ENCODE measurements at places on chromosomes 16 and 17.

GRCh38 chr17:51842763-51843162 lies 315.8 kb downstream of the CA10 start:
- no peak for DNase-seq

DNA sequence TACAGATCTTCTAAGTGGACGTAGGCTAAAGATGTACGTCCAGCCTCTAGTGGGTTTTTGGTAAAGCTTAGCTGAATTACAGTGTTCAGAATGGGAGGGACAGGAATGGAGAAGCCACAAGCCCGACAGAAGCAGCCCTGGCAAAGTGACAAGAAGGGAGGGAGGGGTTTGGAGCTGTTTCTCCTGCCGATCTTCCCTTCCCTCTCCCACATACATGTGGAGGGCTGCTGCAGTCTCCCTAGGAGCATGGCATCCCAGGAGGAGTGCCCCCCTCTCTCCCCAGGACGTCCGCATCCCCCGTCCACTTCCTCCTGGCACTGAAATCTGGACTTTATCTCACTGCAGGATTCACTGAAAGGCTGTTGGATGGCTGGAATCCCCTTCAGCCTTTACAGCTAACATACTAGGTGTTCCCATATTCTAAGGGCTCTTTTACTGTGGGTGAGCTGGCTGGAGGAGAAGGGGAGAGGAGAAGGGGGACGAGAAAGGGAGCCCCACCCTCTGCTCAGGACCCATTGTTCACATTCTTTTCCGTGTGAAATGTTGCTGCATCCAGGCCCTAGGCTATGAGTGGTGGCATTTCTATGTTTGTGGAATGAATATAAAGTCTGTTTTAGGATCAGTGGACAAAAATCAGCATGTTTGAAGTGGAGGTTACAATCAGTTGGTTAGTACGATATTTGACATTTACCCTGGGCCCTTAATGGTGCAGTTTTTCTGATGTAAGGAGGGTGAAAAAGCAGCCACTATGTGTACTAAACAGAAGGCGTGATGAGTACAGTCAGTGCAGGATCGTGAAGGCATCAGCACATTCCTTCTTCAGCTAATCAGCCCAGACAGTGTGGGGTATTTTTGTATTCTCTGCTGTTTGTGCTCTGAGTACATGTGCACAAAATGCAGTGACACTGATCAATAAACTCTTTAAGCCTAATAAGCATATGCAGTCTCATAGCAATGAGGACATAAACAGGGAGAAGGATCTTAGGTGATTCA lies 94.6 kb downstream of the SPECC1 start:
- DNase-seq: no peak

- peak; percentile 85 for DNase-seq
These were observed 239.9 kb downstream of the PRKCA start for GRCh38 chr17:66542129-66542966.

DNA sequence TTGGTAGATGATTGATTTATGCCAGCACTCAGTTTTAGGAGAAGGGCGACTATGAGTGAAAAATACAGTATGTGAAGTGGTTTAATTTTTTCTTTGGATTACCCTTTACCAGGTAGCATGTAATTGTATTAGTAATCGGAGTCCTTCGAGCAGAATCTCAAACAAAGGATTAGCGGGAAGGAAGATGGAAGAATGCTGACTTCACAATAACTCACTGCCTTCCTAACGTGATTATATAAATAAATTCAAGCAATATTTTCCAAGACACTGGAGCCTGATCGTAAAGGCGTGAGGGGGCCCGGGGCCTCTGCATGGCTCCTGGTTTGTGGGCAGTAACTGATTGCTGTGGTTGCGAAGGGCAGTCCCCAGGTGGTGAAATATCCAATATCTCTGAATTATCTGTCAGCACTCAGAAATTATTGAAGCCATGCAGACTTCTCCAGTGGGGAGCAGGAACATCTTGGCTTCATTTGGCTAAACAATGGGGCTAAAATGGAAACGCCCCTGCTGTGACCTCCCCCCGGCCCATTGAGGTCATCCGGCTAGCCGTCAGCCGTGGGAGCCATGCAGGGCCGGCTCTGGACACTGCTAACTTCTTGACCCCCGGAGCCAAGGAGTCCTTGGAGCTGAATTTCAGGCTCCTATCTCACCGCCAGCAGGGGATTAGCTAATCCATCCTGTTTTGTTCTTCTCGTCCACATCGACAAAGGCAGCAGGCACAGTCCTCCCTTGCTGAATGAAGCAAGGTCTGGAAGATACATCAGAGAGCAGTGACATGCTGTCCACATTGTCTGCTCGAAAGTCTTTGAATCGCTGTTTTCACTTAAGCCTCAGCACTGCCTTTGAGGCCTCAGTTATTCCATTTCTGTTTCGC lies 295.9 kb upstream of the N4BP1 start:
- DNase-seq: no peak

- DNase-seq: no peak
These were observed 2.1 kb upstream of the CCR7 start for GRCh38 chr17:40567377-40567776.

Measured in Daoy (cell line).